ENCODE measurements at places on chromosomes 3 and 15.

- DNase-seq, result no peak
These were observed 6.8 kb upstream of the DUSP7 start for GRCh38 chr3:52063026-52063723.

DNA sequence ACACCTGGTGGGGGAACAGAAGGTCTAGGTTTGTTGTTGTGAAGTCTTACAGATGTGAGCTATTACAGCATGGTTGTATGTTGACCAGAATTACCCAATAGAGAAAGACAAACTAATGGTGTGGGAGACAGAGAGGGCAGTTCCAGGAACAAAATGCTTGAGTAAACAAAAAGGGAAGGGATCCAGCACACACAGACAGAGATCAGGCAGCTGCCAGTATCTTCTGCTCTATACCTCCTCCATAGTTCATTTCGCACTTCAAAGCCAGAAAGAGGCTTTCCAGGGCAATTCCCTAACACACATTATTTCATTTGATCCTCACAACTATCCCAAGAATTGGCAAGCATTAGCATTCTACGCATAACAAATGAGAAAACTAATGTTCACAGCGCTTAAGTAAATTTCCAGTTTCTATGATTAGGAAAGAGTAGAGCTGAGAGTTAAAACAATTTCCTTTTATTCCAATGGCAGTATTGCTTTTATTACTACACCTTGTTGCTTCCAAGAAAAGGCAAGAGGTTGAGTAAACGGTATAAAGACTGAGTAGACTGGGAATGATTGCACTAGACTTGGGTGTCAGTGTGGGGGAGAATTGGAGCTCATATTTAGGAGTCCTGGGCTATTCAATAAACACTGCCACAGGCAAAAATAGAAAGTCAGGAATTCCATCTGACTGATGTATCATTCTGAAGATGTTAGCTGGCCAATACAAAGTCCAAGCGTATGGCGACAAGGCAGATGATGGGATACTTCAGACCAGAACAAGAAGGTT lies 39.7 kb upstream of the ZNF280D start:
- DNase-seq, result no peak

GRCh38 chr3:169387751-169388696 lies 275.5 kb downstream of the MECOM start:
- DNase-seq, result no peak

DNA sequence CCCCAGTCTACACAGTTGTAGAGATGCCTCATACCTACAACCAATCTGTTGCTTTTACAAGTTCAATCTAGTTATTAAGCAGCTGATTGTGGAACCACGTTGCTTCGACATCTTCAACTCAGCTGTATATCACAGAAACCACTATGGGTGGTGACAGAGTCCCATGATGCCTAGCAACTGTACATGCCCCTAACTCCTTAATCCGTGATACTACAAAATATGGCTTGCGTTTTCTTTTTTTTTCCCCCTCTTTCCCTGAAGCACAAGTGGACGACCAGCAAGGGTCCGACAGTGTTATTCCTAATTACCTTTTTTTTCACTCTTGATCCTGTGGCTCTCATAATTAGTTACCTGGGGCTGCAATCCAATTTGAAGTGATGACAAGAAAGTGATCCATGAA lies 478.6 kb downstream of the FOXP1 start:
- DNase-seq, result no peak

GRCh38 chr3:173750095-173750494 lies 352.6 kb downstream of the NLGN1 start:
- DNase-seq, result no peak

DNA sequence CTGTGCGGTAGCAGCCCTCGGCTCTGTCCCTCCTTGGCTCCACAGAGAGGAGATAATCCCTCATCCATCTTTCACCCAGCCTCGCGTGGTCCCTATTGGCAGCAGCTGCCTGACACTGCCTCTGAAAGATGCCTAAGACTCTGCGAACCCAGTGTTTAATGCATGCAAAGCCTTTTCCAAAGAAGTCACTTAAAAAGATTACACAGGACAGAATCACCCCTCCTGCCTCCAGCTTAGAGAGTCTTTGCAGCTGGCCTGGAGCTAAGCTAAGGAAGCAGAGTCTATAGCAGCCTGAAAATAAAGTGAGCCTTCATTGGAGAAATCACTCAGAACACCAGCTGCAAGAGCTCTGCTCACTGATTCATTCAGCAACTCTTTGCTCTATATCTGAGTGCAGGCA lies 247.2 kb downstream of the SHQ1 start:
- no peak for DNase-seq

DNA sequence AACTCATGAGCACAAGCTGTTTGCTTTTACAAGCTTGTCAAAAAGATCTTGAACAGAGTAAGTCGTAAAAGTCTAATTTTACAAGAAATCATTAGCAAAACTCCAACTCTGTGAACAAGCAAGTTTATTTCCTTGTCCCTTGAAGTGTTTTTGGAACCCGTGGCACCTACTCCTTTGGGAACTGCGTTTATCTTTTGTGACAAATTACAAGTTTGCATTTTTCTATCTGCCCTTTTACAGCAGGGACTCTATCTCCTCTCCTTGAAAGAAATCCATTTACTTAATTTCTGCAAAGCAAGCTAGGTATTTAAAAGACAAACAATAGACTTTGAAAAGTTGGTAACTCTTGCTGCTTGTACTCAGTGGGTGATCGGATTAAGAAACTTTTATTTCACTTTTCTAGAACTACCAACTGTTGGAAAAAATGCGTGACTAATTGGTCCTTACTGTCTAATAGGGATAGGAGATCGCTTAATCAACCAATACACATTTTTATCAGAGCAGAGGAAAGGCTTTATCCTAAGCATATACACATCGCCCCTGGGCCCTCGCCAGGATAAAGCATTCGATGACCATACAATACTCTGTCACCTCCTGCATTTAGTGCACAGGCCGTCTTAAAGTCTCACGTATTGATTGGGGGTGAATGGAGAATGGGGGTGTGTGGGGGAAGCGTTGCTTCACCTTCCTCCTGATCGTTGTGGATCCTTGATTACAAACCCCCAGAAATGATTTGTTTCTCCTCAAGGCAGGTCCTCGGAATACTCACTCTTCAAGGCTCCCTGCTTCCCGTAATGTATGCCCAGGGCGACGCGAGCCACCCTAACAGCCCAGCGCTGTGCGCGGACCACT lies 1.7 kb downstream of the PRTG start:
- DNase-seq, result no peak

All from hematopoietic multipotent progenitor cell treated with erythropoietin and hydrocortisone succinate and interleukin-3 and kit ligand, for 8 days (in vitro differentiated cells).